ENCODE measurements at places on chromosomes 13 and 19.

GRCh38 chr19:57814505-57815246 is at the start of gene ZNF552:
Gene ZNF552, minus strand, starts transcription at chr19:57814913. Its CDS starts 170 bp downstream, at chr19:57814743.
- peak; percentile 68 for DNase-seq

DNA sequence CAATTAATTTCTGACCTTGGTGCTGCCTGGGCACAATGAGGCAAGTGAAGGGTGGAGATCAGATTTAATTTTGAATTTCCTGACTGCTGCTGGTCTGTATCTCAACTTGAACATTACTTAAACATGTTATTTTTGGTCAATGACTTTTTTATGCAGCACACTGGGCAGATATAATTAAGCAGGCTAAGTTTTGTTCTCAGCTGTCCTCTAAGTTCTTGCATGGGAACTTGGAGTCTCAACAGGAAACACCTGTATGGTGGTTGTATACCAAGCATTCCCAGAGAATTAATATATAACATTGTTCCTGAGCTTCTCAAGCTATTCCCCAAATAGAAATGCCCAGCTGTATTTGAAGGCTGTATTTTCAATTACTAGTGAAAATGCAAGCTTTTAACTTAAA is 113.5 kb upstream of the EDNRB start:
- no peak for DNase-seq

GRCh38 chr19:4431296-4431695 is 26.3 kb downstream of the UBXN6 start:
- no peak for DNase-seq

DNA sequence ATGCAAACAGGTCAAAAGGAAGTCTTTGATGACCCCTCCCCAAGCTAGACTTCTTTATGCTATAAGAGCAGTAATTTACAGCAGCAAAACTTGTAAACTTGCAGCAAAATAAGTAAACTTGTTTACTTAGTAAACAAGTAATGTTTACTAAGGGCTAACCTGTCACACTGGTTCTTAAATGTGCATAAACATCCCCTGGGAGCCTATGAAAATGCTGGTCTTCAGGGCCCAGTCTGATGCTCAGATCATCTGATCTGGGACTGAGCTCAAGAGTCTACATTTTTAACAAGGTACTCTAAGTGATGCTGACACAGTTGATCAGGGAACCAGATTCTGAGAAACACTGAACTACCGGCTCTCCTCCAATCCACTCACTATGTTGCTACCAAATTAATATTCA is 53.4 kb downstream of the MTMR6 start:
- DNase-seq = no peak

GRCh38 chr19:41447732-41448332 is 4.9 kb downstream of the ERICH4 start:
- no peak for DNase-seq

- no peak for DNase-seq
Observed at GRCh38 chr19:49272204-49272603, 52.8 kb downstream of the SLC6A16 start.

- DNase-seq = peak; percentile 66
Observed at GRCh38 chr19:50147462-50148423, 15.3 kb downstream of the IZUMO2 start.

DNA sequence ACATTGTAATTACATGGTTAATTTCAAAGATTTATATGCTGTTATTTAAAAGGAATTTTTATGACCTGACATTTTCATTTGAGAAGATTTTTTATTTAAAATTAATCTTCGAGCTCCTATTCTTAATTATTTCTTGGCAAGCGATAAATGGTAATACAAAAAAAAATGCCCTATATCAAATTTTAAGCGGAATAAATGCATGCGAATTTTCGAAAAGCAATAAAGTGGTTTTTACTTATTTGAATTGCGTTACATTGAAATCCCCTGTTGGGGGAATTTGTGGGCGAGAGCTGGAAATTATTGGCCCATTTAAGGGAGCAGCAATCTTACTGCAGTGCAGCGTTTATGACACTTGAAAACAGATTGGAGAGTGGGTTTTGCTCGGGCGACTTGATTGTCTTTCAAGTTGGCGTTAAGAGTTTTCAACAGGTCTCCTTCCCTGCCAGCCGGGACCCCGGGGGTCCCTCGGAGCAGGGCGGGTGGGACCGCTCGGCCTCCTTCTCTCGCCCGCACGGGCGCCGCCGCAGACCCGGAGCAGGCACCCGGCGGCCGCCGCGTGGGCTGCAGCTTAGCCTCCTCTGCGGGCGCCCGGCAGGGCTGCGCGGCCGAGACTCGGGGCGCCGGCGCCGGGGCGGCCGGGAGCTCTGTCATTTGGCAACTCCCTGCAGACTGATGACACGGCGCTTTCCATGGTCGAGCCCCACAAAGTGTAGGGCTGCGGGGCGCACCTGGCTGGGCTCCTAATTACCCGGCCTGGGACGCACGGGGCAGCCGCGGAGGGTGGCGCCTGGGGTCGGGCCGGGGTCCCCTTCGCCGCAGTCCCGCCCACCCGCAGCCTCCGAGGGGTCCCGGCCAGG is 255.1 kb upstream of the SOX21 start:
- DNase-seq = no peak

DNA sequence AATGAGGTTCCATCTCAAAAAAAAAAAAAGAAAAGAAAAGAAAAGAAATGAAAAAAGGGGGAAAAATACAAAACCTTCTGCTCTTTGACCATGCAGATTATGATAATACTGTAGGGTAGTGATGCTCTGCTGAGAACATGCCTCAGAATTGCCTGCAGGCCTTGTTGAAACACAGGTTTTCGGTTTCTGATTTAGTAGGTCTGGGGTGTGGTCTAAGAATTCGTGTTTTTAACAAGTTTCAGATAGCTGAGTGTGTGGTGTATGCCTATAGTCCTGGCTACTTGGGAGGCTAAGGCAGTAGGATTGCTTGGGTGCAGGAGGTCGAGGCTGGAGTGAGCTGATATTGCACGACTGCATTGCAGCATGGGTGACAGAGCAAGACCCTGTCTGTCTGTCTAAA is 14.9 kb upstream of the CYP2B6 start:
- no peak for DNase-seq

GRCh38 chr19:43595999-43596841 is at the start of the genes IRGQ and ZNF576:
Gene IRGQ, minus strand, starts transcription at chr19:43596134. Its CDS starts 796 bp downstream, at chr19:43595338.
Gene ZNF576, plus strand, starts transcription at chr19:43596595. Its CDS starts 514 bp downstream, at chr19:43597109.
- DNase-seq = peak; percentile 100

DNA sequence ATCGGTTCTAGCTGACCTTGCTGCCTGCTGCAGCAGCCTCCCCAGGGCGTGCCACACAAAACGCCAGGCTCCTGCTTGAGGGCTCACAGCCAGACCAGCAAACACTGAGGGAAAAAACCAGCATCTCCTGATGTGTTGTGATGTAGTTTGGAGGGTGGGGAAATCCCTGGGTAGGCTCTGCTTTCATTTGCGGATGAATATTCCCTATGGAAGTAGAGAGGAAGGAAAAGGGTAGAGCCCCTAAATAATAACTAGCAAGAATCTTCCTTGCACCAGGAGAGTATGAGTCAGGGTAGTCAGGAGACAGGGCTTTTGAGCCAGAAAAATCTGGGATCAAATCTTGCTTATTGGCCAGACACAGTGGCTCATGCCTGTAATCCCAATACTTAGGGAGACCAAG is 545.3 kb downstream of the RFC3 start:
- no peak for DNase-seq

DNA sequence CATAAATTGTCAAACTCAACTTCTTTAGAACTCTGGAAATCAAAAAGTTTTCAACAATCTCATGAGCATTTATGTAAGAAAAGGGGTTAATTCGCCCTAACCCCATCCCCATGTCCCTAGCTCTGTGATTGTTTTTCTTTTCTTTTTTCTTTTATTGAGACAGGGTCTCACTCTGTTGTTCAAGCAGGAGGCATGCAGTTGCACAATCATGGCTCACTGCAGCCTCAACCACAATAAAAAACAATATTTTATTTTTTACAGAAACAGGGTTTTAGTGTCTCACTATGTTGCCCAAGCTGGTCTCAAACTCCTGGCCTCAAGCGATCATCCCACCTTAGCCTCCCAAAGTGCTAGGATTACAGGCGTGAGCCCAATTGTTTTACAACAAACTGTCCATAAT is 16.7 kb downstream of the VWA8 start:
- DNase-seq = no peak

DNA sequence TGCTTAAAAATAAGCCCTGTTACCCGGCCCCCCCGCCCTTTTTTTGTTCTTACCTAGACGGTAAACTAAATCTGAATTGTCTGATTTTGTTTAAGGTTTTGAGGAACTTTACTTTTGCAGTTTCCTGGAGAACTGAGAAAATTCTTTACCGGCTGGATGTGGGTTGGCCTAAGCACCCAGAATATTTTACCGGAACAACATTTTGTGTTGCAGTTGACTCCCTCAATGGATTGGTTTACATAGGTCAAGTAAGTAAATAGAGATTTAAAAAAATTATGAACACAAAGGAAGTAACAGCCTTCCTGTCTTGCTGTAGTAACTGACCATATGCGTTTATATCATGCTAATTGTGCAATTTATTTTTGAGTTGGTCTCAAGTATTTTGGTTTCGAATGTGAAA is 785 bp downstream of the NHLRC3 start:
- DNase-seq = no peak

DNA sequence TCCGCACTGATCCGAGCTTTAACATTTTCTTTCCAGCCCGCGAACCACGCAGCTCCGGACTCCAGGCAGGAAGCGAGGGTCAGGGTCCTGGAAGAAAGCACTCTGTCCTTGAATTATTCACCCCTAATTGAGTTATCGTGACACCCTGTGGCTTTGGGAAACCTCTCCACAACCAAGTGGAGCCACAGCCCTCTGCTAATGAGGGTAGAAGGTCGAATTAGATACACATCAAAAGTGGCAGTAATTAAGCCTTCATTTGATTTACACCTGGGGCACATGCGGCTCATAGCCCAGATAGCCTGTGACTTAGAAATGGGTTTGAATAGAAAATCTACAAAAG is 15.9 kb upstream of the RNF17 start:
- no peak for DNase-seq

GRCh38 chr13:63512095-63512494 is 2096.4 kb upstream of the PCDH20 start:
- DNase-seq = no peak

DNA sequence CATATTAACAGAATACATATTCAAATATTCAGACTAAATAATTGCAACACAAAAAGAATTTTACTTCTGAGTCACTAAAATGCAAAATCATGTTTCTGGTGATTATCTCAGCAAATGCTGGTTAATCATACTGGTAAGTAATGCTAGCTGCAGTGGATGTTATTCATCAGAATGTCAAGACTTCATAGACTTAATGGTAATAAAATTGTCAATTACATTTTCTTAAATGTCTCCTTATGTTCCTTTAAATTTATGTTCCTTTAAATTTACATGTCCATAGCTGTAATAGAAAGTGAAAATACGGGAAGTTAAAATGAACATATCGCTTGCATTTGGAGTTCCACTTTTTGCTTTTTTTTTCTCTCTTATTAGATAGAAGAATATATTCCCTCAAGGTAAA is 853.0 kb downstream of the SLITRK6 start:
- DNase-seq = no peak

- DNase-seq = no peak
Observed at GRCh38 chr13:95418946-95419345, 117.7 kb upstream of the ABCC4 start.

GRCh38 chr19:55220525-55220924 is 8.0 kb downstream of the TMEM86B start:
- DNase-seq = no peak

DNA sequence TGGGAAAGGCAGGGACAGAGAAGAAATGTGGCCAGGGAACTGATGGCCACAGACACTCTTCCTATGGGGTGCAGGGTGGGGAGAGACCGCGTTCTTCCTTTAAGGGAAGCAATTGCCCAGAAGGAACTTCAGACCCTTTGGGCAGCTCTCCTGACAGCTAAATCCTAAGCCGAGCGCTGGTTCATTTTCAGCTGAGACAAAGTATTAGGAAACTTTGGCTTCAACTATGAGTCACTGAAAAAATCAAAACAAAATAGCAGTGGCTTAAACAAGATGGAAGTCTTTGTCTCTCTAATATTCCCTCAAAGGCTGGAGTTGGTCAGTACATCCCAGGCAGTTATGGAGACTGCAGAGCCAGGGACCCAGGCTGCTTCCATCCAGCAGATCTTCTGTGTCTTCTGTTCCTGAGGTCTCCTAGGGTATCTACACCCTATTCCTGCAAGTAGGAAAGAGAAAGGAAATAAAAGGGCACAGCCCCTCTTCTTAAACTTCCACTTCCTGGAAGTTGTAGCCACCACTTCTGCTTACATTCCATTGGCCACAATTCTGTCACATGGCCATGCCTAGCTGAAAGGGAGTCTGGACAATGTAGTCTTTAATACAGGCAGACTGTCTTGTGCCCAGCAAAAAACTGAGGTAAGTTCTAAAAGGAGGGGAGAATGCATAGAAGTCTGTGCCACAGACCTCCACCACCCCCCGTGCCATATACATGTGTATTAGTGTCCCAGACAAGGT is 163.5 kb downstream of the KATNAL1 start:
- no peak for DNase-seq

DNA sequence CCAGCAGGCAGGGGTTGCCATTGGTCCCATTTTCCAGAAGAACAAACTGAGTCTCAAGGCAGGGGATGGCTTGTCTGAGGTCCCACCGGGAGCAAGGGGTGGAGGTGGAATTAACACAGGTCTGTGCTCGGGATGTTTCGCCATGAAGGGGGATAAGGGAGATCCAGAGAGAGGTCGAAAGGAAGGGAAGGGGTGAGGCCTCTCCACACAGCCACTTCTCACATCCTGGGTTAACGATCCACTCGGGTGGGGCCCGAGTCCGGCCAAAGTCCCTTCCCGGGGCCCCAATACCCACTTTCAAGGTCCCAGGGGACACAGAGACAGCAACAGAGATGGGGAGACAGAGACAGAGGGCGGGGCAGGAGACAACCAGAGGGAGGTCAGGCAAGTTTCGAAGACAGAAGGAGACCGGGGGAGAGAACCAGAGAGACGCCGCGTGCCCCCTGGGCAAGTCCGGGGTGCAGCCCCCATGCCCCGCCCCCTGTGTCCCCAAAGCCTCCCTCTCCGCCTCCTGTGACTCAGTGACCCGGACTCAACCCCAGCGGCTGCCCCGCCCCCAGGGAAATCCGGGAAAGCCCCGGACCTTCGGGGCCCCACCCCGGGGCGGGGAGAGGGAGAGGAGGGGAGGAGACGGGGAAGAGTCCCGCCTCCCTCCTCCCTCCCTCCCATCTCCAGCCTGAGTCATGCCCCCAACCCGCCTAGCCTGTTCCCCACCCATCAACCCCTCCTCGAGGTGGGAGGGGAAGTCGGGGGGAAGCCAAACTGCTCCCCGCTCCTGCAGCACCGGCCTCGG is 1.4 kb upstream of the BCL3 start:
- DNase-seq = peak; percentile 90

DNA sequence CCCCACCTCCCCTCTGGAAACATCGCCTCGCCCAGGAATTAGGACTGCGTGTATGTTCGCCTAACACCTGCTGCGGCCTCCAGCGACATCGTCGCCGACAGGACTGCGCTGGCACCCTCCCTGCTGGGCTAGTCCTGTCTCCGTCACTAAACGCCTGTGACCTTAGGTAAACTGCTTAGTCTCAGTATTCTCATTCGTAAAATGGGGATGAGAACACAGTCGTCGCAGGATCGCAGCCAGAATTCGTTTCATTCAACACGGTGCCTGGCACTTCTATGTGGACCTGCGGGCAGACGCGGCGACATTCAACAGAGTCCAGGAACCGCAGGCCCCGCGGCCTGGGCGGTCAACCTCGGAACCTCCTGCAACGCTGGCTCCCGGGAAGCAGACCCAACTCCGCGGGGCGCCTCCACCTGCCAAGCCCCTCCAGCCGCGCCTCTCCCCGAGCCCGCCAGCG is 485 bp downstream of the CRYL1 start:
- peak; percentile 9 for DNase-seq

Measured in activated CD4-positive, alpha-beta T cell treated with anti-CD3 and anti-CD28 coated beads, Interleukin-2, amount 50 U/mL, for 1 hour (primary cell).